ENCODE measurements at places on chromosomes 1 and 21.

GRCh38 chr1:174800876-174801275 lies 198.9 kb upstream of the CACYBP start:
- DNase-seq = no peak

DNA sequence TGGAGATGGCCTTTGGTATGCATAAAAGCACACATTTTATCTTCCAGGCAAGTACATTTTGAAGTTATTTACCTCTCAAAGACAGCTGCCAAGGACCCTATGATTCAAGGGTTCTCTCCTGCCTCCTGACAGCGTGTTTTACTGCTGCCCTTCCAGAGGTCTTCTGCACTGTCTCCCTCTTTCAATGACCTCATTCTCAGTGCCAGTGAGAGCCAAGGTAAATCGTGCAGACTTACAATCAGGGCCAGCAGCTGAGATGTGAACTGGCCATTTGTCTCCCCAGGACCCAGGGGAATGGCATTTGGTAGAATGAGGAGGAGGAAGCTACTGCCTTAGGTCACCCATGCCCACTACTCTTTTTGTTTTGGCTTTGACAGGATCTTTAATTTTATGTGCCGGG lies 84.2 kb upstream of the FGGY start:
- DNase-seq = no peak

DNA sequence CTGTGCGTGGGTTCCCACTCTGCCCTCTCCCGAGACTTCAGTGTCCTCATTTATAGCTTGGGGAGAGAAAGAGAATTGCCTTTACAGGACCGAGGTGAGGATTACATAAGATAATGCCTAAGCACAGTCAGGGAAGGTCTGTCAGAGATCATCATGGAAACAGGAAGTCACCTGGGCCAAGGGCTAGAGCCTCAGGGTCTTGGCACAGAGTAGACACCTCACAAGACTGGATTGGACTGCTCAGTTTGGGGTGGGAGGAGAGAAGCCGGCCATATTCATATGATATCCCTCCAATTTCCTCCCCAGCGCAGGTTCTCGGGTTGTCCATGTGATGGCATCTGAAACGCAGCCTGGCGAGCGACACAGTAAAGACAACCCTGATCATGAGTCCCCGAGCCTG lies 3.8 kb downstream of the CNR2 start:
- no peak for DNase-seq

- no peak for DNase-seq
Observed at GRCh38 chr1:116273042-116273783, 99.8 kb upstream of the ATP1A1 start.

GRCh38 chr1:164561007-164561406 lies 2.0 kb downstream of the PBX1 start:
- DNase-seq = no peak

GRCh38 chr21:41928621-41929220 lies 25.1 kb downstream of the C2CD2 start:
- DNase-seq = no peak

GRCh38 chr1:1602968-1603506 lies 3.1 kb upstream of the FNDC10 start:
- no peak for DNase-seq

DNA sequence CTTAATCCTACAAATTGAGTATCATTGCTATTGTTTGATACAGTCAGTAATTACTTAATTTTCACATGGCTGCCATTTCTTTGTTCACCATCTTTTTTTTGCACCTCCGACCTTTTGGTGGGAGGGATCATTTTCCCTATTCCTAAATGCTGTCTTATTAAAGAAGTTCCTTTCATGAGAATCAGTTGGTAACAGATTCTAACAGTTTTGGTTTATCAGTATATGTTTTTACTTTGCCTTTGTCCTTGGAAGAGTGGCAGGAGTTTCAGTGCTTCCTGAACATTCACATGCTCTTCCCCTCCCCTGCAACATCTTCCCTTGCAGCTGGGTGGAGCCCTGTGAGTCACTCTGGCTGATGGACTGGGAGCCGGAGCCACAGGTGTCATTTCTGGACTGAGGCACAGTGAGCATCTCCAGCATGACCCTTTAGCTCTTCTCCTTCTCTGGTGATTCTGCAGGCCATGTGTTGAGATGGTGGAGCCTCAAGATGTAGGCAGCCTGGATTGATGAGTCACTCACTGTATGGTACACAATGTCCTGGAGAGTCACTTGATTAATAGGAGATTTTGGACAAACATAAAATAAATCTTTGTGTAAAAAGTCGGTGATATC lies 217.7 kb downstream of the URB2 start:
- no peak for DNase-seq

GRCh38 chr1:229031481-229032341 lies 239.2 kb upstream of the RAB4A start:
- DNase-seq = no peak

DNA sequence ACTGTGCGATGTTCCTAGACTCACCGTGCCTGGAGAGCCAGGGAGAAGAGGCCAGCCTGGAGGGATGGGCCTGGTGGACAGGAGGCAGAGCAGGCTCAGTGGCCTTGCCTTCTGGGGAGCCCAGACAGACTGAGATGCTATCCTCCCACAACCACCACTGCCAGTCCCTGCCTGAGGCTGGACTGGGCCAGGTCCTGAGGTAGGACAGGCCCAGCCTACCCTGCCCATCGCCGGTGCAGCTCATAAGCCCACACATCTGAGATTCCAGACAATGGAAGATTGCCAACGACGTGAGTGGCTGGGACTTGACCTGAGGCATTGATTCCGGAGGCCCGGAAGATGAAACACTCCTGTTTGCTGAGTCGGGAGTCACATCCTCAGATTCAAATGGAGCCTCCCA lies 5.8 kb downstream of the CLEC20A start:
- DNase-seq = no peak

DNA sequence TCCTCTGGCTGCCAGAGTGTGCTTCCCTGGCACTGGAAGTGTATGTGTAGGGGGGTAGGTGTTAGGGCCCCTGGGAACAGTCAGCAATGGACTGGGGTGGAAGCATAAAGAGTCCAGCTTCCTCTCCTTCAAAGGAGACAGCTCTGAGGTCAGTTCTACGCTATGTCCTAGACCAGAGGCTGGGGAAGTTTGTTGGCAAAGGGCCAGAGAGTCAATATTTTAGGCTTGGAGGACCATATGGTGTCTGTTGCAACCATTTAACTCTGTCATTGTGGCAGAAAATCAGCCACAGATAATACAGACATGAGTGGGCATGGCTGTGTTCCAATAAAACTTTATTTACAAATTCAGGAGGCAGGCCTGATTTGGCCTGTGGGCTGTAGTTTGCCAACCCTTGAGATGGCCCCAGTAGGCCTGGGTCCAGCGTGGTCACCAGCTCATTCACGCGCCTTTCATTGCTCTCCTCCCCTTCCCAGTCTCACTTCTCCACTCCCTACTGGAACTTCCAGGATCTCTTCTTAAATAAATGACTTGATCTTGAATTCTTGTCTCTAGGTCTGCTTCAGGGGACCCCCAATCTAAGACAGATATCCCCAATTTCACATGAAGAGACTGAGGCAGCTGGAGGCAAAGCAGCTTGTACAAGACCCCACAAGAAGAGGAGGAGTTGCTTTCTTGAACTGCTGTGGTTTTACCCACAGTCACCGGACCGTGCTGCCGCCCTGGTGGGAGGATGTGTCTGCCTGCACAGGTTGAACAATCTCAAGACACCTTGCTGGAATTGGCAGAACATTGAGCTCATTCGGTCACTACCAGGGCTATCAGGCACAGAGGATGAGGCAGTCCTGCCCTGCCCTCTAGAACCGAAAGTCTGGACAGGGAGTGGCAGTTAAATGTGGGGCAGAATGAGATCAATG lies 162.4 kb upstream of the POU3F1 start:
- DNase-seq = no peak

DNA sequence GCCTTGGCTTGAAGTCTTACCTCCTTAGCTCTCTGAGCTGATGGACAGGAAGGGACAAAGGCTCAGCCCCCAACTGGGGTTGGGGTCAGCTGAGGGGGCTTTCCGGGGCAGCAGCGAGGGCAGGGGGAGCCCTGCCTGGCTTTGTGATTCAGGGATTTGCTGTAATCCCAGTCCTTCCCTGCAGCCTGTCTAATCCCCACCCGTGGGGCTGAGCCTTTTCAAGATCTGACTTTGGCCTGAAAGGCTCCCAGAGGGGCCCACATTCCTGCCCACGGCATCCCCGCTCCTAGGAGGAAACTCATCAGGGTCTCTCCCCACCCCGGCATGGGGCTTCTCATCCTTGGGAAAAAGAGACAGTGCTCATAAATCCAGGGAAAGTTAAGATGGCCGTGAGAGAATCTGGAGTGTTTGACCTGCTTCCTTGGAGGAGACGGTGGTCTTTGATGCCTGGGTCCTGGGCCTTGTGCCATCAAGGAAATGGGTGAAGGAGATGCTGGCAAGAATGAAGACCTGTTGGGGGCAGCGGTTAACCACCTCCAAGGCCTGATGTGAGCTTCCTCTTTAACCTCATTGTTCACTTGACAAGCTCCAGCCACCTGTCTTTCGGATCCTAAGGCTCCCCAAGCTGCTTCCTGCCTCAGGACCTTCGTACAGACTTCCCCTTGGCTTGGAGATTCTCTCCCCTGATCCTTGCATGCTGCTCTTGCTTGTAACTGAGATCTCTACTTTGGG lies 83.1 kb upstream of the WNT4 start:
- DNase-seq = no peak

DNA sequence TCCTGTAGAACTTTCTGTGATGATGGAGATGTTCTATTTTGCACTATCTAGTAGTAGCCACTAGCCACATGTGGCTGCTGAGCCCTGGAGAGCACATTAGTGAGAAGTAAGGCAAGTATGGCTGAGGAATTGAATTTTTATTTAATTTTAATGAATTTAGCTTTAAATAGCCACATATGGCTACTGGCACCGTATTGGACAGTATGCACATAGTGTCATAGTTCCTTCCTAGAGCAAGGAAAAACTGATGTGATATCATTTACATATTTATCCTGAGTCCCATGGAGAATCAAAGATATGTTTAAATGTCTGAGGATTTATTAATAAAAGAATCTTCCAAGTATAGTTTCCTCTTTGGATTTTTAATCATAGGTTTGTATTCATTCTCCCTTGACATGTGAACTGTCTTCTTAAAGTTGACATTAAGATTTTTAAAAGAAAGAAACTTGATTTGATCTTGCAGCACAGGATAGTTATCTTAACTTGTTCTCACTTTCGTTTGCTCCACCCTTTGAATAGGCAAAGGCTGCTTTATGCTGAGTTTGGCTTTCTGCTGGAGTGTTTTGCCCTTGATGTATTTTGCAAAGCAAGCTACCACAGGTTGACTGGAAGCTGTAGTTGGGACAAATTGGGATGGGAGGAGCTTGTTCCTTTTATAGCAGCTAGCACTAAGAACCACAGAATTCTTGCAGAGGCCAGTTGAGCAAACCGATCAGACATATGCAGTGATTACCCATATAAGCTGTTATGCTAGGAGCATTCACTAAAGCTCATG lies 129.7 kb downstream of the VPS13D start:
- DNase-seq = no peak

- DNase-seq = no peak
Observed at GRCh38 chr1:115199416-115200132, 110.3 kb upstream of the TSPAN2 start.

DNA sequence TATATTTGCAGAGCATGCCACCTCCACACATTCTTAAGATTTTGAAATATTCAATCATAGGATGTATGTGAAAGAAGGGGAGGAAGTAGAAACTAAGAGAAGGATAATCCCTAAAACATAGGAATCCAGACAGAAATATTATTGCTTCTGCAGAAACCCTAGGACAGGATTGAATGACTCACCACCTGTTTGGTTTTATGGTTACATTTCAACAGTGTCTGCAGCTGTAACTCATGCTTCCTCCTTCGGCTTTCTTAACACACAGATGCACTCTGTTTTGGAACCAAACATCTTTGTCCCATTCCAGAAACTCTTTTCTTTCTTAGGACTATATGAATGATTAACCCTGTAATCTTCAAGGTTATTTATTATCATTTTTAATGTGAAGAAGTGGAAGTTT lies 20.7 kb downstream of the RGS7 start:
- no peak for DNase-seq

DNA sequence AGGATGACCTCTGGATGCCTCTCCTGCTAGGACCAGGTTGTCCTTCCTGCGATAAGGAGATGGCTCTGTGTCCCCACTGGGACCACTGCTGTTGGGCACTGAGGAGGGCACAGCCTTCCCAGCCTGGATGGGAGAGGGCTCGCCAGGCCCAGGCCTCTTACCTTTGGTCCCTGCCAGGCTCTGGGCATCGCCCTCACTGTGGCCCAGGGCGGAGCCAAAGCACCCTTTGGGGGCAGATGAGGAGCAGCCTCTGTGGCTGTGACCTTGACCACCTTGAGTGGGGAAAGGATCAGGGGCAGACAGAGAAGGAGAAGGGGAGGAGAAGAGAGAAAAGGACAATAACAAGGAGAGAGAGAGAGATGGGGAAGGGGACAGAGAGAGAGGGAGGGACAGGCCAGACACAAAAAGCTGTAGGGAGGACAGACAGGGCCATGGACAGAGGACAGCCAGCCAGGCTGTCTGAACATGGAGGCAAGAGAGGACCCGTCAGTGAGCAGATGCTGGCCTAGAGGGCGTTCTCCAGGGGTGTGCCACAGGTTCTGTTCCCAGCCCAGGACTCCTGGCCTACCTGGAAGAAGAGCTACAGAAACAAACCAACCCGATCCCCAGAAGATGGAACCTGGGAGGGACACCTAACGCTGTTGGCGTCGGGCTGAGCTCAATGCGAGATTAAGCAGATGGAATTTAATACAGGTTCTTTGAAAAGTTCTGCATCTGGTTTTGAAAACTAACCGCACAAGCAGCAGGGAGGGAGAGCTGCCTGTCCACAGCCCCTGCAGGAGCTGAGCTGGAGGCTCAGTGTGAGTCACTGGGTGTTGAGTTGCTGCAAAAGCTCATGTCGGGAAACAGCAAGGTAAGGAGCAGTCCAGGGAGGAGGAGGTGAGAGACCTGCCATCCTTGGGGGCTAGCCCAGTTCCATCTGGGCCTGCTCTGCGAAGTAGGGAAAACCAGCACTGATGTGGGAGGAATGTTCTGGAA lies 262.1 kb downstream of the PTPRU start:
- DNase-seq = no peak

GRCh38 chr1:84800090-84801073 lies 92.6 kb downstream of the LPAR3 start:
- DNase-seq = no peak

GRCh38 chr1:236143104-236143948 lies 987 bp downstream of the GPR137B start:
- DNase-seq = no peak

- no peak for DNase-seq
Observed at GRCh38 chr1:204634260-204634910, 51.2 kb downstream of the LRRN2 start.

DNA sequence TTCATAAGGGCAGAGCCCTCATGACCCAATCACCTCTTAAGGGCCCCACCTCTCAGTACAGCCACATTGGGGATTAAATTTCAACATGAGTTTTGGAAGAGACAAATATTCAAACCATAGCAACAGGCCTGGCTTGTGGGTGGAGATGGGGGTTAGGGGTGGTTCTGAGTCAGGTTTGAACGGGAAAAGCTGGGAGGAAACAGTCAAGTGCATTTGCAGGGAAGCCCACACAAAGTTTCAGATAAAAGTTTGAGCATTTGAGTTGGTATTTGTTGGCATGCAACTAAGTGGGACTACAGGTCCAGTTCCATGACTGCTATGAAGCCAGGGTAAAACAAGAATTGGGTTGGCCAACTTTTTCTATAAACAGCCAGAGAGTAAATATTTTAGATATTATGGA lies 21.0 kb upstream of the PADI2 start:
- no peak for DNase-seq

GRCh38 chr1:230281556-230281955 lies 144.6 kb downstream of the PGBD5 start:
- no peak for DNase-seq

- DNase-seq = no peak
Observed at GRCh38 chr1:151611288-151611790, 511 bp upstream of the SNX27 start.

GRCh38 chr1:147748676-147749350 lies 11.6 kb downstream of the GJA5 start:
- no peak for DNase-seq

Data from T-helper 22 cell (primary cell).